ENCODE measurements at places on chromosomes 13 and 19.

DNA sequence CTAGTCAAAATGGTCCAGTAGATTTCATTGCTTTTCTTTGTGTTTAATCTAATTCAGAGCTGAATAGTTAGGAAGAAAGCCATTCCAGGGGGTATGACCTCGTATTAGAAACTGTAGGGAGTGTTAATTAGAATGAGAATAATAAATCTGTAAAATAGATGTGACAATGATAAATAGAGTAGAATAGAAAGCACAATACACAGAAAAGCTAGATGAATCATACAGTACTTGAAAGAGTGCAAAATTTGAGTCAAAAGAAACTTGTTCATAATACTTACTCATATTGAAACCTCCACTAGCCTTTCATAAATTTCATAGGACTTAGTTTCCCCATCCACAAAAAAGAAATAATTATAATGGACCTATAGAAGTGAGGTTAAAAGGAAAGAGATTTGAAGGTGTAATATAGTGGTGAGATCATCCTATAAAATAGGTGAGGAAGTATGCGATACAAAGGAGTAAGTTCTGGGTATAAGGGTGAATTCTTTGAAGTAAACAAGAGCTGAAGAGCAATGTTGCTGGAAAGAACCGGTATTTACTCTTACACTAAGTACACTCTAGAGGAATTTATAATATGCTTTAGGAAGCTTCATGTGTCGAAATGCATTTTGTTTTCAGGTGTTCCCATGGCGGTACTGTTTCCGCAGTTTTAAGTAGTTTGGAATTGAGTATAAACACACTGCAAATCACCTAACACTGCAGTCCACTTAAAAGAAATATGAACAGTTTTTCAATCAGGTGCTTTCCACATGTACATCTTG is 21.9 kb downstream of the PCDH17 start:
- DNase-seq = no peak

DNA sequence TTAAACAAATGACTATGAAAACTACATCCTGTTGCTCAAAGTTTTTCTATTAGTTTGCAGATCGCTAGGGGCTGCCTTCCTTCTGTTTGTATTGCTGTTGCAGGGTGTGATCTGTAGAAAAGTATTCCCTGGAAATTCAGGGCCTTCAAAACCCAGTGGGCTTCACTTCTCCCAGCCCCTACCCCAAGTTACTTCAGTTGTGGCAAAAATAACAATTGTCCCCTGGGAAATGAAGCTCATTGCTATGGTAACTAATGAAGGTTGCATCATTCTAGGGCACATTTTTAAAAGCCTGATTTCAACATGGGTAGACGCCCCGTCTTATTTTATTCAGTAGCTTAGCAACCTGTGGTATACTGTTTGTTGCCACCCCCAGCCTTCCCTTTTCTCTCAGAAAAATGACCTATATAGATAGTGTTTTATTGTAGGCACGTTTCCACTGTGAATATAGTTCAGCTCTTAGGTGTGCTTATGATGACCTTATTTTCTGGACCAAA is 60.9 kb downstream of the WDFY2 start:
- no peak for DNase-seq

GRCh38 chr13:20704459-20705069 is 1.1 kb downstream of the IL17D start:
- DNase-seq = no peak

DNA sequence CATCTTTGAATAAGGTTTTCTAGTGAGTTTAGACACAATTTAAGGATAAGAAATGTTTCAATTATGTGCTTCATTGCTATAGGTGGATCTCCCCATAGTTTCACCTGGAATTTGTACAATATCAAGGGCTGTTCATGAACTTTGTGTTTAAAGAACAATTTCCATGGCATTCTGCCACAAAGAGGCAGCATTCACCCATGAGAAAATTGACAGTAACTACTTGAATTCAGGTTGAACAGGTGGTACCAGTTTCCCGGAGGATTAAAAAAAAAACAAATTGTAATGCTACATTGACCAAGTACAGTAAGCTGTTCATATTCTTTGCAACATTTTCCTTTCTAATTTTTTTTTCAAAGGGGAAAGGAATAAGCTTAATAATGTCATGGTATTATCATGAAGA is 9.1 kb downstream of the SLITRK5 start:
- DNase-seq = no peak

DNA sequence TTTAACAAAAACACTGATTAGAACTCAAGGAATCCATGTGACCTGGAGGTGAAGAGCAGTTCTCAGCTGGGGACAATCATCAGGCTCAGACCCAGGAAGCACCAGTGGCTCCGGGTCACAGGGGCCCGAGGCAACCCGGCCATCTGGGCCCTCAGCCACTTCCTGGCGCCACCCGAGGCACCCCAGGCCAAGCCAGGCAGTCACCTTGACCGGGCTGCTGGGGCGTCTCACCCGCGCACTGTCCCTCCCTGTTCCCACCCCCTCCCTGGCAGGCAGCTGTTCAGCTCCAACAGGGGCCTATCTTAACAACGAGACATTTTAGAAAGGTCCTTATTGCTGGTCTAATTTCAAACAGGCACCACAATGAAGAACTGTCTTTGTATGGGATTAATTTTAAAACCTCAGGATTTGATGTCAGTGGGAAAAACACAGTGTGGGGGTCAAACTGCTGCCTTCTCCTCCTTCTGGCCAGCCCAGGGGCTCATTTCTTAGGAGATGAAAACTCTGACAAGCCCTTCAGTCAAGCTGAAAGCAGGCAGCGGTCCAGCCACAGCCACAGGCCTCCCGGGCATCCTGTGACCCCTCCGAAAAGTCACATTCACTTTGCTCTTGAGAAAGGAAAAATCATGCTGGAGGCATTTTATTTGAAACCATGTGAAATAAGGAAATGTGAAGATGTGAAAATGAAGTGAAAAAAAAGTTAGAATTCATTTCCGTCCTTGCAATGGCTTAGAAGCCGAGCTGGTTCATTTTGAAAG is 83.3 kb downstream of the KCTD15 start:
- no peak for DNase-seq

GRCh38 chr13:40388617-40389016 is 277.8 kb downstream of the FOXO1 start:
- peak; percentile 94 for DNase-seq

Data from Jurkat, Clone E6-1 (cell line).